ENCODE measurements at places on chromosomes 5 and 9.

DNA sequence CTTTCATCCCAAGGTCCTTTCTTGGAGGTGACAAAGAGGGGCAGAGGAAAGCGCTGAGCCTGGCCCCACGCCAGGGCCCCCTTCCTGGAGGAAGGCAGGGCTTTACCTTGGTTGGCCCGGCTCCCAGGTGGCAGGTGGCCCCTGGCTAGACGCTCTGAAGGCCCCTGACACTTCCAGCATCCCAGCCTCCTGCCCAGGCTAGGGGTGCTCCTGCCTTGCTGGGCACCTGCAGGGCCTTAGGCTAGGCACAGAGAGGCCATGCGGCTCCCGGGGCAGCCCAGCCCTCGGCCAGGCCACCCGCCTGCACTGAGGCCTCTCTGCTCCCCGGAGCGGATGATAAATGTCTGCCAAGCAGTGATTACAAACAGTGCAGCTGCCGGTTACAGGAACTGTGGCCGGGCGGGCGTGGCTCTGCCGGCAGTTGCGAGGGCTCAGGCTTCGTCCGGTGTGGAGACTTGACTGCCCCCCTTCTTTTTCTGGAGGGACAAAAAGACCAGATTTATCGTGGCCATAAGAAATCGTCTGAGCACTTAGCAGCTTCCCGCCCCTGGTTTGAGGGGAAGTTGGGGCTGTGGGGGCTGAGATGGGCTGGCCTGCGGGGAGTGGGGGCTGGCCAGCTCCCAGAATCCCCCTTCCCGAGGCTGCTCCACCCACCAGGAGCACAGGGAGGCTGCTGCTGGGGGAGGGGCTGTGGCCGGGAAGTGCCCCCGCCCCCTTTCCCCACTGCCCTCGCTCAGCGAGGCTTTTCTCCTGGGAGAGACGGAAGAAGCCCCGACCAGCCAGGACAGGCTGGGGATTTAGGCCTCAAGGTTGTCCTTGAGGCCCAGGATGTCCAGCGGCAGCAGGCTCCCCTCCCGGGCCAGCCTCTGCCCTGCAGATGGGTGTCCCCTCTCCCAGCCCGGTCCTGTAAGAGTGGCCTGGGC, 31.6 kb upstream of the UBAC1 start:
- no peak for DNase-seq

- no peak for DNase-seq
Measured at GRCh38 chr9:89077519-89077918, 86.3 kb downstream of the S1PR3 start.

DNA sequence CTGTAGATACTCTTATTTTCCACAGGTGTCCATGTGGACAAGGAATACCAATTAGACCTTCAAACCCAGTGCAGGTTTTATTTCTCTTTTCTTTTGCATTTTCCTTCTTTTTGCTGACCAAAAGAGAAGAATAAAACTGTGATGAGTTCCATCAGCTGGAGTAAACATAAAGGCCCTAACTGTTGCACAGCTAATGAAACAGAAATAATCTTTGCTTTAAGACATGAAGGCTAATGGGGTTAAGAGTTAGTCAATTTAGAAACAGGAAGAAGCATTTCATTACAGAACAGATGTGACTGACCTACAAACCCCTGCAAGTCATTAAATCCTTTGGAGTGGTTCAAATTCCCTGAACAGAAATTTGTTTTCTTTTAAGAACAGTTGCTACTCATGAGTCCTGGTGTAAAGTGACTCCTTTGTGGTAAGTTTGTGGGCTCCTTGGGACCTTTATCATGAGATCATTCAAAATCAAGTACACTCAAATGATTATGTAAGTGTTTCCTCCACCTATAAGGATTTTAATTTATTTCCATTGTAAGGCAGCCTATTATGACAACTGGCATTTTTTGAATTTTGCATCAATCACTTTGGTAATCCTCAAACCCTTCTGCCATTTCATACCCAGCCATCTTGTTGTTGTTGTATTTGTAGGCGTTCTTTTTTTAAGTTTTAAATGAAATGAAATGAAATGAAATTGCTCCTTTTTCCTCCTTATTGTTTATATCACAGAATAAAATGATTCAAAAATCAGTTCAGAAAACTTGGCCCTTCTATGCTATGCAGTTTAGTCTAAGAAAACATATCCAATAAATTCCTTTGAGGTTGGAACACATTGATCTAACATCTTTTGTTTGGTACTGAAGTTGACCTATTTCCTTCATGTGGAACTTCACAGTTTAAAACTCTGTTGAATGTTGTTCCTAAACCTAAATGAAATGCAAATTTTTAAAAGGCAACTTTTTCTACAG, 1.3 kb downstream of the MINAR2 start:
- DNase-seq: no peak

GRCh38 chr9:126383406-126384046, 56.9 kb downstream of the MVB12B start:
- DNase-seq: no peak

GRCh38 chr5:37836592-37837413, 3.0 kb downstream of the GDNF start:
- DNase-seq: no peak

DNA sequence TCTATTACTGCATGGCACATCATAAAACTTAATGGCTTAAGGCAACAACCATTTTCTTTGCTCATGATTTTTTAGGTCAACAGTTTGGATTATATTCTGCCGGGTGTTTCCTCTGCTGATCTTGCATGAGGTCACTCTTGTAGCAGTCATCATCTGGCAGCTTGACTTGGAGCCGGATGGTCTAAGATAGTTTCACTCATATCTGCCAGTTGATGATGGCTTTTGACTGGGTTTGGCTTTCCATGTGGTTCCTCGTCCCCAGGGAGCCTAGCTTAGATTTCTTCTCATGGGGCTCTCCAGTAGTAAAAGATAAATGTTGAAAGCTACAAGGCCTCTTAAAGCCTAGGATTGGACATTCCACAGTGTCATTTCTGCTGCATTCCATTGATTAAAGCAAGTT, 27.4 kb downstream of the LNPEP start:
- no peak for DNase-seq

DNA sequence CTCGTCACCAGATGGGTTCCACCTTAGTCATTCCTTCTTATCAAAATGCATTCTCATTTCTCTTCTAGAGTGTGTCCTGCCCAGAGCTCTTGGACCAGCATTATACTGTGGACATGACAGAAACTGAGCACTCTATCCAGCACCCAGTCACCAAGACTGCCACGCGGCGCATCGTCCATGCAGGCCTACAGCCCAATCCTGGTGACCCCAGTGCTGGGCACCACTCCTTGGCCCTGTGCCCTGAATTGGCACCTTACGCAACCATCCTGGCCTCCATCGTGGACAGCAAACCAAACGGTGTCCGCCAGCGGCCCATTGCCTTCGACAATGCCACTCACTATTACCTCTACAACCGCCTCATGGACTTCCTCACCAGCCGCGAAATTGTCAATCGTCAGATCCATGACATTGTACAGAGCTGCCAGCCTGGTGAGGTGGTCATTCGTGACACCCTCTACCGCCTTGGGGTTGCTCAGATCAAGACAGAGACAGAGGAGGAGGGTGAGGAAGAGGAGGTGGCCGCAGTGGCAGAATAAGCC, 34.6 kb downstream of the CSF1R start:
- no peak for DNase-seq

GRCh38 chr5:122871661-122872060, 26.2 kb downstream of the SNX24 start:
- DNase-seq: no peak

GRCh38 chr5:38816083-38817030, 29.5 kb upstream of the OSMR start:
- no peak for DNase-seq

DNA sequence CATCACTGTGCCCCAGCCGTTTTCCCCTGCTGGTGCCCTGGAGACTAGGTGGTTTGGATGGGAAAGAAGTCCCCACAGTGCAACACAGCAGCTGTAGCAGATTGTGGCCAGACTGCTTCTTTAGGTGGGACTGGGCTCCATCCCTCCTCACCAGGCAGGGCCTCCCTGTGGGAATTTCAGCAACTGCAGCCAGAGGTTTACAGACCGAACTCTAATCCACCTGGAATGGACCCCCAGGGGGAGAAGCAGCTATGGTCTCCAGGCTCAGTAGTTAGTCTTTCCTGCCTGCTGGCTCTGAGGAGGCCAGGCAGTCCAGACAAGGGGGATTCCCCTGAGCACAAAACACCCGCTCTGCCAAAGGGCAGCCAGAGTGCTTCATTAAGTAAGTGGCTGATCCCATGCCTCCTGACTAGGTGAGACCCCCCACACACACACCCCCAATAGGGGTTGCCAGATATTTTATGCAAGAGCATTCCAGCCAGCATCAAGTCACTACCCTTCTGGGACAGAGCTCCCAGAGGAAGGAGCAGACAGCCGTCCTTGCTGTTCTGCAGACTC, 188.9 kb downstream of the SGCD start:
- DNase-seq: no peak

DNA sequence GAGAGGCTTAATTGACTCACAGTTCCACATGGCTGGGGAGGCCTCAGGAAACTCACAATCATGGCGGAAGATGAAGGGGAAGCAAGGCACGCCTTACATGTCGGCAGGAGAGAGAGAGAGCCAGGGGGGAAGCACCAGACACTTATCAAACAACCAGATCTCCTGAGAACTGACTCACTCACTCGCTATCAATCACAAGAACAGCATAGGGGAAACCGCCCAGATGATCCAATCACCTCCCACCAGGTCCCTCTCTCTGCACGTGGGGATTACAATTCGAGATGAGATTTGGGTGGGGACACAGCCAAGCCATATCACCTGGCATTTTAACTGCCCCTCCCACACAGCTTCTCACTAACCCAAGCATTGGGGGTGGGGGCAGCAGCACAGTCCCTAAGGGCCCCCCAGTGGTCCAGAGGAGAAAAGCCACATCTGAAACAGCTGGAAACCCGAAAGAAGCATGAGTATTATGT, 76.1 kb upstream of the ASS1 start:
- no peak for DNase-seq

DNA sequence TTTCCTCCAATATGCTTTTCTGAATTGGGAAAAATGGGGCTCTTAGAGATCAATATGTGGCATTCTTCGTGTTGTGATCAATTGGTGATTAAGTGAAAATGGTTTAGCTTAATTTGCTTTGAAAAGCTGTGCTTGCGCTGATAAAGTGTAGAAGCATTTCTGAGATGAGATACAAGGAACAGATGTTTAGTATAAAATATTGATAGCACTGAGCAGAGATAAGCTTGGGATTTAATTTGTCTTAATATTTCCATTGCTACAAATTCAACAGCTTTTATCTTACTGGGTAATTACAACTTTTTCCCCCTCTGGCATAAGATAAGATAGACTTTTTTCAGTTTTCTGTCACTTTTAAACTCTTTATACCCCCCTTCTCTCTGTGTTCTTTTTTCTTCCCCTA, 2204.9 kb upstream of the WWC1 start:
- no peak for DNase-seq

DNA sequence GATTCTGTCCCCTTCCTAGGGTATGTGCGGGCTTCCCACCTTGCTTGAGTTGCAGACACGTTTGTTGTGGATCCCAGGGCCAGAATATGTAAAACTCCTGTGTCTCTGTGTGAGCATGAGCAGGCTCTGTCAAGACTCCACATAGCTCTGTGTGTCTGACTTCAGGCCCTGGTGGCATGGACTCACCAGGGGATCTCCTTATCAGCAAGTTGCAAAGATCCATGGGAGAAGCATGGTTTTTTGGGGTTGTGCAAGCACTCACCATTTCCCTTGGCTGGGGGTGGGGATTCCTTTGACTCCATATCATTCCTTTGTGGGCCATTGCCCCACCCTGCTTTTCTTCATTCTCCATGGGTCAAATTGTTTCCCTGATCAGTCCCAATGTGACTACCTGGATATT, 205.6 kb downstream of the TUSC1 start:
- DNase-seq: no peak

DNA sequence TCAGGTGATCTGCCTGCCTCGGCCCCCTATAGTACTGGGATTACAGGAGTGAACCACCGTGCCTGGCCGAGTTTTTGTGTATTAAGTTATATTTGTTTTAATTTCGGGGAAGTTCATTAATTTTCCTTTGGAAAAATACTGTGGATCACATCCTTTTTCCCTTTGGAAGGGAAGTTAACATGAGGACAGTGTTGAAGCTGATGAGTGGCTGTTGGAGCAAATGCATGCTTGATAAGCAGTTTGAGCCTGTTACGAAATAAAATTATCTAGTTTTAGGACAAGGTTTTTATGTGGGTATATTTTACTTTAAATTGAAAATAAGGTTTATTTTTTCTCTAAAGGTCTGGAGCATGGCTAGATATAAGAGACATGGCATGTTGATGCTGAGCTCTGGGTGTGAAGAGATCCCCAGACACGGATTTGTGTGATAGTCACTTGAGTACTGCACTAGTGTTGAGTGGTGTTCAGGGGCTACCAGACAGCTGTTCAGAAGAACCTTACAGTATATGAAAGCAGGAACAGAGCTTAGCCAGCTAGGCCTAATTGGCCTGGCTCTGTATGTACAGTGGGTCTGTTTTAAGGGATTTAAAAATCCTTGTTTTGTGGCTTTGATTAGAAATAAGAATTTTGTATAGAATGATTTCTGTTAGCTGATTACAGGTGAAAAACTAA, 17.4 kb downstream of the LMNB1 start:
- DNase-seq: no peak

Data from stimulated activated CD8-positive, alpha-beta memory T cell treated with anti-CD3 and anti-CD28 coated beads, Interleukin-4, amount 100 ng/mL, for 4 hours (primary cell).